T-helper 2 cell treated with Interferon-gamma antibody and Interleukin-4, amounts not matched to agents 5 μg/mL and 100 μg/mL, for 36 hours (primary cell): ENCODE measurements at places on chromosomes 1 and 21.

DNA sequence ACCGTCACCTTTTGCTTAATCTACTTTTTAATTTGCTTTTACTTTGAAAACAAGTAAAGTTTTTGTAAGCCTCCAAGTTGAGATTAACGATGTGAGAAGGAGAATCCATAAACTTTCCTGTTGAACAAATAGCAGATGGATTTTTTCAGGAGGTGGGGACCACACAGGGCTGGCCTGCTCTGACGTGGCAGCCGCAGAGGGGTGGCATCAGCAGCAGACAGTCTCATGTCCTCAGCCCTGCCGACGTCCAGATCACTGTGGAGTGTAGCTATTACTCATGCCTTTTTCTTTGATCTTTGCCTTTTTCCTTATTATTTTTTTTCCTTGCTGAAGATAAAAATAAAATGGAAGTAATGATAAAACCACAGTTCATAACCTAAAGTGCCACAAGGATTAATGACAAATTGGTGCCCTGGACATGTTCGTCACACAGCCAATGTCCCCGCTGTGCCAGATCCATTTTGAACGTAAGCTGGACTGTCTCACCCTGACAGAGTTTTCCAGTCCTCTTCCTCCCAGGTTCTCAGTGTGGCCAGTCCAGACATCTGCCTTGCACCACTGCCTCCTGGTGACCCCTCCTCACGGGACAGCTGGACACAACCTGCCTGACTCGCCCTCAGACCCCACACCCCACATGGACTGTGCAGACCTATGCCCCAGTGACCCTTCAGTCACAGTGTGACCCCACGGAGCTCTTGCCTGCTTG, 15.4 kb upstream of the ZBTB21 start:
- DNase-seq: no peak

DNA sequence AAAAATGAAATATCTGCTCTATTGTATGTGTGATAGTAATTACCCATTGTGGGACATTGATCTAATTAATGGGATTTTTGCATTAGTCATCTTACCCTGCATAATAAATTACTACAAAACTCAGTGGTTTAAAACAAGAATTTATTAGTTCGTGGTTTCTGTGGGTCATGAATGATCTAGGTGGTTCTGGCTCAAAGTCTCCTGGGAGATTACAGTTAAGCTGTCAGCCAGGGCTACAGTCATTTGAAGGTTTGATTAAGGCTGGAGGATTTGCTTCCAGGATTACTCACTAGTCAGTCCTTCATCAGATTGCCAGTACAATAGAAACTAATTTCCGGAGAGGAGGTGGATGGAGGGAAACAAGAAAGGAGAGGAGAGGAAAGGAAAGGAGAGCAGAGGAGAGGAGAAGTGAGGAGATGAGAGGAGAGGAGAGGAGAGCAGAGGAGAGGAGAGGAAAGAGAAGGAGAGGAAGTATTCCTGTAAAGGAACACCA, 60.4 kb upstream of the TNFSF4 start:
- DNase-seq: no peak

GRCh38 chr1:26102119-26102518, 9.5 kb upstream of the PDIK1L start:
- DNase-seq: no peak

DNA sequence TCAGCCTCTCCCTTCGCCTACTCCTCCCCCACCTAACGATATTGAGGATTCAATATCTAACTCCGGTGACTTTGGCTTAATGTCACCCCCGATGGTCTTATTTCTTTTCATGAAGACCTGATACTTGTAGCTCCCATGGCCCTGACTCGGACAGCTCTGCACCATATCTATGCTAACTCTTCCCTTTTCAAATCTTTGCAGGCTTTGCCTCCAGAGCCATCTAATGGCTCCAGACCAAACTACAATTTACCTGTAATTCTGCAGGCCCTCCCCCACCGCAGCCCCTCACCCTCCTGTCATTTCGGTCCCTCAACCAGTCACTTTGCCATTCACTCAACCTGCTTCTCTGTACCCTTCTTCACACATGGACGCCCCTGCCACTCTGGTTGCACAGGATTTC, 7.9 kb upstream of the GSTM5 start:
- no peak for DNase-seq

DNA sequence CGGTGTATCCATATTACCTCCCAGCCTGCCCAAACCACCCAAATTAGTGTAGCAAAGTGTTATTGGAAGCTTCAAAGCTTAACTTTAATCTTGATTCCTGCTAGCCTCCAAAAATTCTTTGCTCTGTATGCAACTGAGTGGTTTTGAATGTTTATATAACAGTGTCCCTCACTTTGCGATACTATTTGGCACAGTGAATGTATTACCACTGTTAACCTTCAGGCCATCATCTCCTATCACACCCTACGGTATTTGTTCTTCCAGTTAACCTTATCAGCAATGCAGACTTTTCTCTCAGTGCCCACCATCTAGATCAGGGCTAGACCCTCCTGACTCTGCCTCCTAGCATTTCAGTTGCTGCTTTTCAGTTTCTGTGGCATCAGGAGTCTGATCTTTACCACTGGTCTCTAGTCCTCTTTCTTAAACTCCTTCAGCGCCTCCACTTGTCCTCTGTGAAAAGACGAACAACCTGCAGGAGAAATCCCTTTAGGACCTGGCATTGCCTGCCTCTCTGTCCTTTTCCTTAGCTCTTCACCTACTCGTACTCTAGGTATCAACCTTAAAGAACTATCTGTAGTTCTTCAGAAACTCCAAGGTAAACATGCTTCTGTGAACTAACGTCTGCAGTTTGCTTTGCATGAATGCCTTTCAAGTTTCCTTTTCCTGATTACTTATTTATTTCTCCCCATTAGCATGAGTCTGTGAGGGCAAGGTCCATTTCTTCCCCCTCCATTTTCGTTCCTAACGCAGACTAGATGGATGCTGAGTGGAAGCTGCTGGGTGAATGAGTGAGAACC, 71.7 kb downstream of the SNX7 start:
- DNase-seq: no peak

- DNase-seq: no peak
Measured at GRCh38 chr1:94617134-94617805, 75.7 kb upstream of the F3 start.

DNA sequence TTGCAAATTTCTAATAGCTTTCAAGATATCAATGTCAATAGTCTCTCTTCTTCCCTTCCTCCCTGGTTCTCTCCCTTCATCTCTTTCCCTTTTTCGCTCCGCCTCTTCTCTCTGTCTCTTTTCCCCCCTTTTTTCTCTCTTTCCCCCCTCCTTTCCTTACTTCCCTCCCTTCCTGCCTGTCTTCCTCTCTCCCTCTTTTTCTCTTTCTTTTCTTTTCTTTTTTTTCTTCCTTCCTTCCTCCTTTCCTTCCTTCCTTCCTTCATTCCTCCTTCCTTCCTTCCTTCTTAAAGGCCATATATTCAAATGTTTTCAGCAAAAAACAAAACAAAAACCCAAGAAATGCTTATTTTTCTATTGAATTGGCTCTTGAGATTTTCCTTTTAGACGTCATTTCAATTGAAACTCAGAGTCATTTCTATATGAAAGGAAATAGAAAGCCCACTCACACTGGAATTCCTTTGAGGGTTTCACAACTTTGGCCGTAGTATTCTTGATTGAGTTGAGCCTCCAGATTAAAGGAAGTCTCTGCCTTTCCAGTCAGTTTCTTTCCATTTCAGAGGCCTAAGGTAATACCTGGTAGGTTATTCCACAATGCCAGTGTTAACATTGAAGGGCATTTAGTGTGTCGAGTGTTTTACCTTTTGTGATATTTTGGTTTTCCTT, 551.5 kb downstream of the LMO4 start:
- no peak for DNase-seq

- no peak for DNase-seq
Measured at GRCh38 chr21:33461538-33462250, 18.1 kb downstream of the TMEM50B start.

- DNase-seq: no peak
Measured at GRCh38 chr1:201970334-201971159, 11.9 kb upstream of the RNPEP start.

GRCh38 chr1:89854140-89854539, 33.3 kb downstream of the LRRC8D start:
- no peak for DNase-seq

GRCh38 chr1:246875041-246876026, 56.4 kb downstream of the AHCTF1 start:
- DNase-seq: peak; percentile 23

- no peak for DNase-seq
Measured at GRCh38 chr1:232378266-232379062, 251.5 kb downstream of the SIPA1L2 start.

GRCh38 chr1:206800411-206800810, 28.1 kb upstream of the IL10 start:
- no peak for DNase-seq

DNA sequence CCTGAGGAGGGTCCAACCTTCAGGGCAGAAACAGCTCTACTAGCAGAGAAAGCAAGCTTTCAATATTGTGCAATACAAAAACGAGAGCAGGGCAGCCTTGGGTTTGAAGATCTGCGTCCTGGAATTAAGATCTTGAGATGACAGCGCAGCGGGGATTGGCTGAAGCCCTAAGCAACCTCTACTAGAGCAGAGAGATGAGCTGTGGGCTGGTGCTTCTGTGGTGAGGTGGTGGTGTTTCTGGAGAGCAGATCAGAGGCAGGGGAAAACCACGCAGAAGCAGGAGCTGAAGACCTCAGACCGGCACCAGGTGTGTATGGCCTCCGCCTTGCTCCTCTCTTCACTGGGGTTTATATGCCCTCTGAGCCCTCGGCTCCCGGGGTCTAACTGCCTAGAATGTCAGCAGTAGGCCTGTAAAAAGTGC, 12.5 kb downstream of the TRAF3IP3 start:
- DNase-seq: peak; percentile 90

GRCh38 chr1:25527226-25527846, 16.1 kb upstream of the LDLRAP1 start:
- DNase-seq: no peak
